Bone marrow (tissue), 2 donors: ENCODE measurements at places on chromosomes 1 and 21.

GRCh38 chr1:52904927-52905698 is 16.4 kb downstream of the ECHDC2 start:
- DNase-seq, result no peak

- DNase-seq, result no peak
Measured at GRCh38 chr1:39788426-39788757, 273 bp downstream of the BMP8B start.

GRCh38 chr1:162328512-162328911 is 48.1 kb downstream of the SPATA46 start:
- DNase-seq, result no peak

GRCh38 chr1:21647431-21648351 is 21.5 kb downstream of the RAP1GAP start:
- DNase-seq, result no peak

- DNase-seq, result peak; percentile 58
Measured at GRCh38 chr1:226708342-226708780, 30.7 kb downstream of the ITPKB start.

GRCh38 chr1:85438353-85438752 is 26.6 kb downstream of the DDAH1 start:
- DNase-seq, result no peak

GRCh38 chr1:15605398-15606383 is 11.6 kb upstream of the DDI2 start:
- no peak for DNase-seq

DNA sequence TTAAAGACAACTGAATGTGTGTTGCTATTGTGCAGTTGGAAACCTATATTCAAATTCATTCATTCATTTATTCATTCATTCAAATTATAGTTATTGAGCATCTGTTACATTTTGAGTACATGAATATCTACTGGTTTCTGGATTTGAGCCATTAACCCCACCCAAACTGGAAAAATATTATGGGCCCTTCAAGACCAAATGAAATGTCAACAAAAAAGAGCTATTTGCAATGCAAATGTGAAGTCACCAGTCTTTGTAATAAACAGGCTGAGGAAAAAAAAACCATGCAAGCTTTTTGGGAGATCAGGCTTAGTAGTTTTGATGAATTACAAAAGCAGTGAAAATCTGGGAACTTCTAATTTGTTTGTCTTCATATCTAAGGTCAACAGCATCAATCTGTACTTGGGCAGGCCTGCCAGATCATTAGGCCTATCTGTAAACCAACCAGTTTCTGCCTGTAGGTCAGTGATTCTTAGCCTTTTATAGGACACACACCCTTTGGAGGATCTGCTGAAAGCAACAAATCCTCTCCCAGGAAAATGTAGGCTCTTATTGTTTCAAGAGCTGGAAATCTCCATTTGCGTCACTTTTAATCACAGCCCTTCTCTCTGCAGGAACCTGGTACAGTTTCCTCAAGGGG is 134.7 kb downstream of the FAM78B start:
- no peak for DNase-seq

- DNase-seq, result no peak
Measured at GRCh38 chr1:68808351-68808750, 311.5 kb upstream of the DEPDC1 start.

DNA sequence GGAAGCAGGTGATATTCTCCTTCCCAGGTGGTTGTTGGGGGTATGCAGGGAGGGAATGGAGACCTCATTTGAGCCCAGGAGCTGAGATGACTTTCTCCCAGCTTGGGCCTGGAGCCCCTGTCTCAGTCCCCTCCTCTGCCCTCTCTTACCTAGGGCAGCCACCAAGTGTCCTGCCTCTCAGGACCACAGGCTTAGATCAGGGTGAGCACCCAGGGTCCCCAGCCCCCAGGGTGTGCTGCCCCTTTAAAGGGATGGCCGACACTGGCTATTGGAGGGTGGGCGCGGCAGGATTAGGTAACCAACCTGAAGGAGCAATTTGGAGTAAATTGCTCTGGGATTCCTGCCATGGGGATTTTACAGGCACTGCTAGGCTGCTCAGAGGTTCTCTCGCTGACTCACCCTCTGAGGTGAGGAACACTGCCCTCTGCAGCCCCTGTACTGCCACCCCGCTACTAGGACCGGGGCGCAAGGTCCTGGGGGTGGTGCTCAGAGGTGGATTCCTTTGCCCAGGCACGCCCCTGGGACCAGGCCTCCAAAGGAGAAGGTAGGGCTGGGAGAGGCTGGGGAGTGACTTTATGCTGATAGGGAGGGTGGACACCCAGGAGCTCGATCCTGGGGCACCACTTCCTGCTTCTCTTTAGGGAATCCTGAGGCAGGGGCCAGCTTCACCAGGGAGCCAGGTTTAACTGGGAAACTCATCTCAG is 1.5 kb downstream of the RPS6KA1 start:
- no peak for DNase-seq

DNA sequence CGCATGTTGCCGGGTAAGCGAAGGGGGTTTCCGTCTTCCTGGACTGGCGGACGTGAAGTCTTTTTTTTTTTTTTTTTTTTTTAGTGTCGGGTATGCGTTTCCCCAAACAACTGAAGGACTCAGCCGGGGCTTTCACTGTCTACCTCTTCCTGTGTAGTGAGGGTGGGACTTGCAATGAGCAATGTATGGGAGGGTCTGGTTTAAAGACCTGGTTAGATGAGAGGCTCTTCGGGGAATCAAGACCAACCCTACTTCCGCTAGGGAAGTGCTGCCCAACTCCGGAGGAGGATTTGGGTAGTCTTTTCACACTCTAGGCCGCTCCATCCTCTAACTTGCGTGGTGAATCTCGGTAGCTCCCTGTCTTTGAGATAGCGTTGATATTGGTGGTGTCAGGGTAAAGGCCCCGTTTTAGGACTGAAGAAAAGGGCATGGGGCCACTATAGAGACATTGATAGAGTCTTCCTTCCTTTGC is 754 bp downstream of the PRRC2C start:
- peak; percentile 73 for DNase-seq

GRCh38 chr1:91804546-91805023 is 81.4 kb downstream of the TGFBR3 start:
- DNase-seq, result no peak

DNA sequence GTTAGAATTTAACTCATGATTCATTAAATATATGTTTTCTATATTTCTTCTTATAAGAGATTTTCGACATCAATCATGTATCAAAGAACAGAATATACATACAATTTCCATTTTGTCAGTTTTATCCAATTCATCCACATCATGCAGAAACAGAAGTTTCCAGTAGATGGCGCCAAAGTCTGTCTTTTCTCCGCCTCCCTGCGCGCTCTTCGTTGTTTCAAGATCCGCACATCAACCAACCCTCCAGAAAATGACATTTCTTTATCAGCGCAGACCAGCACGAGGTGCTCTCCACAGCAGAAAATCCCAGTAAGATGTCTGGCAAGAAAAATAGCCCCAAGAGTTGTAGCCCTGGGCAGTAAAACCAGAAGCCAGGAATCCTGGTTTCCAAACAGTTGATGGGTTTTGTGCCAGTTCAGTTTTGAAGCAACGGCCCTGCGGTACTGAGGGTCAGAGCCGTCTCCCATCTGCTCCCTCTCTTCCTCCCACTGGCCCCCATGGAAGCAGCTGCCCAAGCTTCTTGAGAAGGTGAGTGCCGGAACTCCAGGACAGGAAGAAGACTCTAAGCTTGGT is 38.6 kb upstream of the GPR137B start:
- DNase-seq, result no peak

DNA sequence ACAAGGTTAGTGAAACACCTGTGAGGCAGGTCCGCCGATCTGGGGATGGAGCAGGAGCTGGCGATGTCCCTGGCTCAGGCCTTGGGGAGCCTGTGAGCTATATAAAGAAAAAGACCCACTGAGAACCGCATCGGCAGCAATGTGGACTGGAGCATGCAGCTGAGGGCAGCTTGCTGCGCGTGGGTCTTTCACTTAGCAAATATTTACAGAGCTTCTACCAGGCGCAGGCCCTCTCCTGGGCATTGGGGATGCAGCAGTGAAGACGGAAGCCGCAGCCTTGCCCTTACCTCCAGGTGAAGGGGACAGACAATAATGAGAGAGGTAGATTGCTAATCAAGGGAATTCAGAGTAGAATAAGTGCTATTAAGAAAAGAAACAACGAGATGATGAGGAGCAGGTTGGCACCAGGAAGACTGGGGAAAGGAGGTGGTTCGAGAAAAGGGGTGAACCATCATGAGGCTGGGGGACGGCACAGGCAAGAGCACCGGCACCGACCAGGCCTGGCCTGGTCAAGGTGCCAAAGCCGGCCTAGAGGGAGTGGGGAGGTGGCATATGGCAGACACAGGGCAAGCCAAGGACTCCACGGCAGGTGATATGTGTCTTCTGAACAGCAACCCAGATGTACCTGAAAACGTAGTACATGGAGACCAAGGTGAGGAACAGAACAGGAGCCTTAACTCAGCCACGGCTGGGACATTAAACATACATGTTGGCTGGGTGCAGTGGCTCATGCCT is 60.7 kb upstream of the PAX7 start:
- no peak for DNase-seq

GRCh38 chr1:28171246-28171645 is 5.2 kb downstream of the PTAFR start:
- DNase-seq, result no peak

GRCh38 chr1:119139857-119140176 is 636 bp downstream of the WARS2 start:
- no peak for DNase-seq

GRCh38 chr21:46429754-46430681 is 28.7 kb upstream of the DIP2A start:
- no peak for DNase-seq

DNA sequence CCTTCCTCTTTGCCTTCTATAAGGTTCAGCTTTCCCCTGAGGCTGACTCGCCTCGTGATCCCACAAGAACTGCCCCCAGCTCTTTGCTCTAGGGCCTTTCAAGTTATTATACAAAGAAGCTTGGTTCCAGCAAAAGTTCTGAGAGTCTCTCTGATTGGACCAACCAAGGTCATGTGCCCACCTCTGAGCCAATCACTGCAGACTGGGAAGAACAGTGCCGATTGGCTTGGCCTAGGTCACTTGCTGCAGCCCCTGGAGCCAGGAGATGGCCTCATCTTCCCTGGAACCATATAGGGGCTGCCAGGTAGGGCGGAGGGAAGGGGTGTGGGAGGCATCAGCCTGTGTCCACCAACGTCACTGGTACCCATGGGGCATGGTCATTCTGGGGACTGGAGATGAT is 22.8 kb downstream of the TAS1R2 start:
- no peak for DNase-seq

DNA sequence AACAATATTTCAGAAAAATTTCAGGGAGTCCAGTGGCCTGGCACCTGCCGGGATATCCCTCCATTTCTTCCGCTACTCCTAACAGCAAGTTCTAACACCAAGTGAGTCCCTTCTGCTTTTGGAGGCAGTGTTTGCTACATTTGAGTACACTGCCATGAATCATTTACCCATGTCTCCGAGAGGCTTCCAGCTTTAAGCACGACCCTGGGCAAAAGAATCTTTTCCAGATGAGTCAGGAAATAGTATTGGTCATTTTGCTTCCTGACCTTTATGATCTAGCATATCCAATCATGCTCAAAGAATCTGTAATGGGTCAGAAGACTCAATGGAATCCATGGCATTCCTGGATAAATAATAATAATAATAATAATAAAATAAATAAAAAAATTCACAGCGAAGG is 60.7 kb upstream of the FMN2 start:
- no peak for DNase-seq
